ENCODE measurements at places on chromosomes 16 and 17.

GRCh38 chr16:5505091-5505887 lies 407.7 kb upstream of the EEF2KMT start:
- no peak for DNase-seq

DNA sequence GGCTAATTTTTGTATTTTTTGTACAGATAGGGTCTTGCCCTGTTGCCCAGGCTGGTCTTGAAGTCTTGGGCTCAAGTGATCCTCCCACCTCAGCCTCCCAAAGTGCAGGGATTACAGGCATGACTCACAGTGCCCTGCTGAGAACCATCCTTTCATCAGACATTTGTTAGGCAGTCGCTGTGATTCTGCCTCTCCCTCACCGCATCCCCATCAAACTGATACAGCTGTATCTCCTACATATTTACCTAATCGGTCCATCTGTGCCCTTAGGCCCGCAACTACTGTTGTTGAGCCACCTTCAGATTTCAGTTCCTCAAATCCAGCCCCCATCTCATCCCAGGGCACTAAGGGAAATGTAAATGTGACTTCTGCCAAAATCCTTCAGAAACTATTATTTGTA lies 2.0 kb upstream of the SLC43A2 start:
- no peak for DNase-seq

DNA sequence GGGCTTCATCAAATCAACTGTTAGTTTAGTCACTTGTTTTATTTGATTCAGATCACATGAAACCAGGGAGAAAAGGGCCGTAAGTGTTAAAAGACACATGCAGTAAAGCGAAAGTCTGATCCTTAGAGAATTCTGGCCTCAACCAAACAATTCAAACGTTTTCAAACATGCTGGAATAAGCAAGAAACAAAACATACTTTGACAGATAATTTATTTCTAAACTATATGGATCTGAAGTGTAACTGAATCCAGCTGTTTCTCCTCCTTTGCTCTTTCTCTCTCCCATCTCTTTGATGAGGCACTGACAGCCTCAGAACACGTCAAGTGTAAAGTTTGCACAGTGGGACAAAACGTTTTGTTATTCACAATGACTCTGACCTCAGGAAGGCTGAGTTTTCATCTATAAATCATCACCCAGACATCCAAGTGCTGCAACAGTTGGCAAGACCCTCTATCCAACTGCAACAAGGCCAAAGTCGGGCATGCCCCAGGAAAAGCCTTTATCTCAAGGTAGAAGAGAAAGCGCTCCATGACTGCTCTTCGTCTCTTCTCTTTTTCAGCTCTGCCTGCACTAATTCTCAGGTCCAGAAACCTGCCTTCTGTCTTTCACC lies 267.1 kb upstream of the MYOCD start:
- DNase-seq, result no peak

- no peak for DNase-seq
Observed at GRCh38 chr17:76884995-76885893, 17.0 kb downstream of the MGAT5B start.

- no peak for DNase-seq
Observed at GRCh38 chr16:56793492-56793891, 63.6 kb downstream of the NUP93 start.
